Aortic smooth muscle cell (primary cell): ENCODE measurements at places on chromosomes 2 and 18. TPM values are rescaled to one million over a fixed set of nuclear protein-coding genes. Genes with fewer than 3 reads are reported as not detected.

Gene MAL
- total RNA-seq = not detected in 2 replicates

Gene ABCG5
- under 0.01 TPM in 1 of 2 replicates, not detected in the other for total RNA-seq

Gene CRACDL
- total RNA-seq = 0.12 and 0.13 TPM in 2 replicates

Gene FBXO15
- 0.12 and 0.26 TPM in 2 replicates for total RNA-seq

Gene ERMN
- under 0.01 TPM in 2 replicates for total RNA-seq

Gene TTR
- total RNA-seq = not detected in 2 replicates

Gene CFC1
- total RNA-seq = not detected in 2 replicates

Gene ALLC
- total RNA-seq = not detected in 2 replicates

Gene SGPP2
- not detected in 2 replicates for total RNA-seq

Gene UGT1A4
- not detected in 2 replicates for total RNA-seq

Gene FN1
- 3,653 and 7,001 TPM in 2 replicates for total RNA-seq

Gene ECEL1
- total RNA-seq = not detected in 2 replicates

Gene SCYGR4
- total RNA-seq = not detected in 2 replicates

Gene CREG2
- 0.37 and 1.1 TPM in 2 replicates for total RNA-seq

Gene PPP4R3B
- total RNA-seq = 39.2 and 43.3 TPM in 2 replicates

Gene APLF
- total RNA-seq = 3.6 and 4.8 TPM in 2 replicates

Gene LYG2
- not detected in 2 replicates for total RNA-seq

Gene RNF144A
- 0.56 and 1.5 TPM in 2 replicates for total RNA-seq

Gene ITPRID2
- 174 and 208 TPM in 2 replicates for total RNA-seq

Gene RNU2-63P
- 33.8 TPM in 1 of 2 replicates, not detected in the other for total RNA-seq

Gene L3MBTL4
- under 0.01 TPM in 1 of 2 replicates, not detected in the other for total RNA-seq

Gene TBR1
- total RNA-seq = under 0.01 TPM in 1 of 2 replicates, not detected in the other

Gene PSTPIP2
- 1.8 and 2.7 TPM in 2 replicates for total RNA-seq

Gene SAG
- not detected in 2 replicates for total RNA-seq

Gene RESP18
- total RNA-seq = not detected in 2 replicates

Gene IL36G
- total RNA-seq = not detected in 2 replicates

Gene LINC00305
- not detected in 2 replicates for total RNA-seq

Gene SLC5A6
- 6.2 and 10.8 TPM in 2 replicates for total RNA-seq

Gene TEX44
- total RNA-seq = not detected in 2 replicates

Gene GCG
- total RNA-seq = not detected in 2 replicates

Gene CABYR
- total RNA-seq = 1.5 and 2.7 TPM in 2 replicates

Gene WBP1
- 45.6 and 57.9 TPM in 2 replicates for total RNA-seq

Gene STON1
- 14.9 and 23.1 TPM in 2 replicates for total RNA-seq

Gene ALPP
- total RNA-seq = not detected in 2 replicates
